ENCODE measurements at places on chromosomes 16 and 17. TPM values are rescaled to one million over a fixed set of nuclear protein-coding genes. Genes with fewer than 3 reads are reported as not detected.

The GNG13 gene
- total RNA-seq: not detected

The CCL23 gene
- not detected for total RNA-seq

The OR3A3 gene
- total RNA-seq: not detected

The RBFOX1 gene
- not detected for total RNA-seq

The TBC1D26 gene
- total RNA-seq: 0.10 TPM

The TLCD1 gene
- not detected for total RNA-seq

The SPATA32 gene
- total RNA-seq: 0.10 TPM

The KRTAP1-1 gene
- total RNA-seq: not detected

The KRT31 gene
- total RNA-seq: not detected

The ODAD4 gene
- total RNA-seq: not detected

The GAS2L2 gene
- total RNA-seq: under 0.01 TPM

The GRIN2C gene
- total RNA-seq: not detected

The NDUFAB1 gene
- total RNA-seq: 22.7 TPM

The CACNG5 gene
- not detected for total RNA-seq

The BHLHA9 gene
- total RNA-seq: not detected

The KRT33B gene
- total RNA-seq: not detected

The HSBP1 gene
- 14.4 TPM for total RNA-seq

The RGS9 gene
- total RNA-seq: 3.5 TPM

The NEUROD2 gene
- under 0.01 TPM for total RNA-seq

The KRTAP4-3 gene
- not detected for total RNA-seq

The CAMTA2 gene
- total RNA-seq: 12.9 TPM

The FOXO3B gene
- total RNA-seq: 6.9 TPM

The FAM171A2 gene
- 0.10 TPM for total RNA-seq

The SLC25A19 gene
- 5.9 TPM for total RNA-seq

The SENP3 gene
- total RNA-seq: 33.1 TPM

The PRAC2 gene
- not detected for total RNA-seq

The CTRL gene
- 6.3 TPM for total RNA-seq

All from mononuclear cell (primary cell).